Chondrocyte (in vitro differentiated cells): ENCODE measurements at places on chromosomes 1 and 21. TPM values are rescaled to one million over a fixed set of nuclear protein-coding genes. Genes with fewer than 3 reads are reported as not detected.
A peak's percentile ranks its signal among the peaks of the same experiment; 100 is the strongest.

DNA sequence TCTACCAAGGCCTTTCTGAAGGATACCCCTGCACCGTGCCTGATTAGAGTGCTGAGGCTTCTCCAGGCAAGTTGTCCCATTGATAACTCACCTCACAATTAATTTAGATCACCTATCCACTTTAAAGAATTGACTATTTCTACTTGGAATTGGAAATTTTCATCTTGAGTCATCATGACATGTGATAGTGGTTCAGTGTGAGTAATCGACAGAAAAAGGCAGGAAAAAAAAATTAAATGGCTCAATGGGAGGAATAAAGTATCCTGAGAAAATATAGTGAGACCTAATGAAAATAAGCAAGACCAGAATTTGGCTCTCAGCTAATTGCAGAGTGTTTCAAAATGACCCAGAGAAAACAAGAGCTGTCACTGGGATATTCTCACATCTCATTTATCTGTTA, 222.4 kb upstream of the C8B start:
- DNase-seq, result no peak

DNA sequence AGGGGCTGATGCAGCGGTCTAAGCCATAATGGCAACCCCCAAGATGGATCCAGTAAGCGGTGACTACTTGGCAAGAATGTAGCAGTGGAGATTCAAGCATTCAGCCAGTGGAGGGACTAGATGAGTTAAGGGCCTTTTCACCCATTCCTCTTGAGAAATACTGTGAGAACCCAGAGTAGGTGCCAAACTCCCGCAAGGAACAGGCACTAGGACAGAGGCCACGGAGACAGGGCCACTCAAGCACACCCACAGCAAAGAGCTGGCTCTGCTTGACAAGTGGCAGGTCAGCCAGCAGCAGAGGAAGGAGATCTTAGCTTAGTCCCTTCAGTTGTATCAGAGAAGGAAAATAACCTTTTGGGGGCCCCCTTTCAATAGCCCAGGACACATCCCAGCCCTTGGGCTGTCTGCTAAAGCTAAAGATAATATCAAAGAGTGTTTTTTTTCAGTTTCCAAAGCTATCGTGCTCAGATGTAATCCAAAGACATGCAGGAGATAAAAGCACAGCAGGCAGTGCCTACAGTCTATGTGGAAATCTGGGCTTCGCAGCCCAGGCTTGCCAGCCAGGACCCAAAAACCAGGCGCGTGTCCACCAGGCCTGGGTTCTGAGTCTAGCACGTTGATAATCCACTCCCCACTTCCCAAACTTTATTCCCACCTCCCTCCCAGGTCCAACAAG, 62.0 kb upstream of the GOLT1A start:
- DNase-seq, result no peak

DNA sequence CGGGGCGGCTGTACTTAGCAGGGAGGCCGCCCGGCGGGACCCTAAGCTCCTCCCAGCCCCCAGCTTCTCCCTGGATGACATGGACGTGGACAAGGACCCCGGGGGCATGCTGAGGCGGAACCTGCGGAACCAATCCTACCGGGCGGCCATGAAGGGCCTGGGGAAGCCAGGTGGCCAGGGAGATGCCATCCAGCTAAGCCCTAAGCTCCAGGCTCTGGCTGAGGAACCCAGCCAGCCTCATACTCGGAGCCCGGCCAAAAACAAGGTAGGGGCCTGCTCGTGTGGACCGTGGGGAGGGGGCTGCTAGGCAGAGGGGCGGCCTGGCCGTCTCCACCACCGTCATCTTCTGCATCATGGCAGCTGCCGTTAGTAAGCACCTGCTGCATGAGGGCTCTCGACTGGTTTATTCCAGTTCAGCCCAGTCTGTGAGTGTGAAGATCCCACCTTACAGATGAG, 9.0 kb downstream of the ARHGEF16 start:
- peak; percentile 79 for DNase-seq

DNA sequence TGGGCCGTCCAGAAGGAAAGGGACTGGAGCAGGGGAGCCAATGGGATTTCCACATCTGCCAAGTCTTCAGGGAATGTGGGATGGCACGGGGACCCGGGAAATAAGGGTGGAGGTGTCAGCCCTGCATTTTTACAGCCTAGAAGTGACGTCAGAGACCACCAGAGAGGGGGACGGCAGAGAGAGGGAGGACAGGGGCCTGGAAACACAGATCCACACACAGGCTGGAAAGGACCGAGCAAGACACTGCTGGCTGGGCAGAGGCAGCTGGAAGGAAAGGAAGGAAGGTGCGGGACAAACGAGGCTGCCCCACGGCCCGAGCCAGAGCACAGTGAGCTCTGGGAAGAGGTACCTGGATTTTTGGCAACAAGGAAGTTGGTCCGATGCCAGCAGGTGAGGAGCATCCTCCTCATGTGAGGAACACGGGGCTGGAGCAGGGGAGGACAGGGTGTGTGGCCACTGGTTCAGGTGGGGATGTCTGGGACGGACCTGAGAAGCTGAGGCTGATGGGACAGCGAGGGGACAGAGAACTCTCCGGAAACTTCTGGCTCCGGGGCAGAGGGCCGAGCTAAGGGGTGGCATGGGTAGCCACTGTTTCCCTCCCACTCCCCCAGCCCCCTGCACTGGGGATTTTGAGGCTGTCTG, 138.3 kb downstream of the PGBD5 start:
- DNase-seq, result peak; percentile 83

DNA sequence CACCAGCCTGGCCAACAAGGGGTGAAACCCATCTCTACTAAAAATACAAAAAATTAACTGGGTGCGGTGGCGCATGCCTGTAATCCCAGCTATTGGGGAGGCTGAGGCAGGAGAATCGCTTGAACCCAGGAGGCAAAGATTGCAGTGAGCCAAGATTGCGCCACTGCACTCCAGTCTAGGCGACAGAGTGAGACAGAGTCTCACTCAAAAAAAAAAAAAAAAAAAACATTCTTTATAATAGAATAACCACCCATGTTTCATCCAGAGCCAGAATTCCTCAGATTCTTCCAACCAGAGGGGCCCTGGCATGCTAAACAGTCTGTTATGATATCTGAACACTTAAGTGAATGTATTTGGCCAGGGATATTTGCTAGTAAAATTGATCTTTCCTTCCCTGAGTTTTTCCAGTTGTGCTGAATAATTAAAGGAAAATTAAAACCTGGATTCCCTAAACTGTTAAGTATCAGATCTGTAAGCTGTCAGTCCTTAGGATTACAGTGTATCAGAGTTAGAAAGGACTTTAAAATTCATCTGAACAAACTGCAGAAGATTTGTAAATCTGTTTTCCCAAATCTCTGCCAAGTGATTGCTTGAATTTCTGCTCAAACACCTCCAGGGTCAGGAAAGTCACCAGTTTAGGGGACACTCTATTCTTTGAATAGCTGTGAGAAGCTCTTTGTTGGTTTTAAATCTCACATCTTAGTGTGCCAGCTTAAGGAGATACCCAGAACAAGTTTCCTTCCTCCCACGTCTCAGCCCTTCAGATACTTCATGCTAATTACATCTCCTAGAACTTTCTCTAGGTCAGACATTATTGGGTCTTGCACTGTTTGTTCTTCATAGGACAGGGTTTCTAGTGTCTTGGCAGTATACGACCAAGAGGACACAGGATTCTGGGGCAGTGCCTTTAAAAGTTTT, 84.6 kb upstream of the BMP8A start:
- no peak for DNase-seq

GRCh38 chr21:44966135-44967081, 26.6 kb downstream of the SLX9 start:
- no peak for DNase-seq

DNA sequence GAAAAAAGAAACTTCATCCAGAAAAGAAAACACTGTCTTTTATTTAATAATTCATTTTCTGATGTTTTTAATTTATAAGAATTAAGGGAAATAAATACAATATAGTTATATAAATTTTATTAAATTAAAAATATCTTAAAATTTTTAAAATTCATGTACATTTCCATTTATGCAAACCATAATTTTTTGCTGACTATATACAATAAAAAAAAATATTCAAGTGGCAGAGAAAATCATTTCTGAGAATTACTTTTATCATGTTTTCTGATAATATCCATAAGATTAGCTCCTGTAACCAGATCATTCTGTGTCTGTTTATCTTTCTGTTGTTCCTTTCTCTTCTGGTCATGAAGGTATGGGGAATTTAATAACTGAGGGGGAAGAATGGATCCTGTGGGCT, 23.5 kb upstream of the KIF14 start:
- no peak for DNase-seq

- no peak for DNase-seq
Measured at GRCh38 chr1:19557609-19558051, 72.3 kb upstream of the CAPZB start.

GRCh38 chr21:41427556-41427955, 1.5 kb downstream of the MX1 start:
- no peak for DNase-seq

GRCh38 chr21:44872649-44873355, 688 bp downstream of the PTTG1IP start:
- DNase-seq, result peak; percentile 79

GRCh38 chr1:183219616-183220009, 33.5 kb downstream of the LAMC2 start:
- DNase-seq, result no peak

GRCh38 chr1:27785781-27786455, 12.9 kb downstream of the STX12 start:
- DNase-seq, result no peak

DNA sequence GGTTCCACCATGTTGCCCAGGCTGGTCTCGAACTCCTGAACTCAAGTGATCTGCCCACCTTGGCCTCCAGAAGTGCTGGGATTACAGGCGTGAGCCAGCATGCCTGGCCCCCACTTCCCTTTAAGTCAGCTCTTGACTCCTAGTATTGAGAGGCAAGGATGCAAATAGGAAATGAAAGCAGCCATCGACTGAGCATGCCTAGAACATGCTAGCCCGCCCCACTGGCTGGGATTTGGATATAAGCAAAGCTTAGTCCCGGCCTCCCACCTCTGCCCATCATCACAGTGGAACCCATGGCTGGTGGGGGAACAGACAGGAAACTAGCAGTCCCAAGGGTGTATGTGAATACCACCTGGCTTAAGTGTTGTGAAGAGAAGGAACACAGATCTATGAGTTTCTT, 10.5 kb downstream of the C1orf167 start:
- no peak for DNase-seq

FCGR2B gene
- total RNA-seq, result not detected in 3 replicates

LRRC53 gene
- total RNA-seq, result not detected in 3 replicates

AMY2A gene
- total RNA-seq, result not detected in 3 replicates

FNDC5 gene
- 2.6 to 4.6 TPM (median 4.0 TPM) in 3 replicates for total RNA-seq

CRYAA gene
- total RNA-seq, result not detected in 3 replicates
